ENCODE measurements at places on chromosomes 4 and X. TPM values are rescaled to one million over a fixed set of nuclear protein-coding genes. Genes with fewer than 3 reads are reported as not detected.

USP17L18 gene
- total RNA-seq, result not detected

PRKG2 gene
- total RNA-seq, result 17.5 TPM

ADH7 gene
- total RNA-seq, result not detected

HSD17B13 gene
- total RNA-seq, result under 0.01 TPM

STPG2 gene
- total RNA-seq, result under 0.01 TPM

DDIT4L gene
- total RNA-seq, result 6.4 TPM

ARHGAP36 gene
- total RNA-seq, result not detected

PTPN13 gene
- 55.2 TPM for total RNA-seq

FGFBP1 gene
- total RNA-seq, result not detected

PARM1 gene
- 0.77 TPM for total RNA-seq

GEMIN8 gene
- total RNA-seq, result 20.1 TPM

TBX22 gene
- total RNA-seq, result not detected

- no peaks in the 10 kb centered on the region for H3K4me1 ChIP-seq
- H3K36me3 ChIP-seq, result no peaks in the 10 kb centered on the region
- no peak overlapping the region for H3K4me3 ChIP-seq
- H3K27me3 ChIP-seq, result no peaks in the 10 kb centered on the region
- DNase-seq, result no peak
Measured at GRCh38 chr4:70880739-70881138, 21.4 kb upstream of the MOB1B start.

DNA sequence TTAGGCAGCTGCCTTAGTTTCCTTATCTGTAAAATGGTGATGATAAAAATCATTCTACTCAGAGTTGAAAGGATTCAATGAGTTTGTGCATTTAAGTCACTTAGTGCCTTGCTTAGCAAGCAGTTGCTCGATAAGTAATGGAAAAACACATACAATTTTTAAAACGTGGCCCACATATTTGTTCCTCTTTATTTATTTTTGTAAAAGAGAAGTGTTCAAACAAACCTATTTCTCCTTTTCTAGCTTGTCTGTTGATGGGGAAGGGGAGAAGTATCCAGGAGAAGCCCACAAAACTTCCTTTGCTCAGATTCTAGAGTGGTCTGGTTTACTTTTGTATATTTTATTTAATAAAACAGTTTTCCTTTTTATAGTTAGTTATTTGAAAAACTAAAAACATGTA, 3.3 kb upstream of the HPGDS start:
- H3K27me3 ChIP-seq, result no peaks in the 10 kb centered on the region
- no peaks in the 10 kb centered on the region for H3K4me1 ChIP-seq
- H3K4me3 ChIP-seq, result no peak overlapping the region

GRCh38 chr4:46254788-46255187, 130.9 kb upstream of the GABRG1 start:
- DNase-seq, result peak; percentile 17
- no peak overlapping the region for H3K4me3 ChIP-seq
- no peak overlapping the region for H3K27ac ChIP-seq
- no peaks in the 10 kb centered on the region for H3K27me3 ChIP-seq

DNA sequence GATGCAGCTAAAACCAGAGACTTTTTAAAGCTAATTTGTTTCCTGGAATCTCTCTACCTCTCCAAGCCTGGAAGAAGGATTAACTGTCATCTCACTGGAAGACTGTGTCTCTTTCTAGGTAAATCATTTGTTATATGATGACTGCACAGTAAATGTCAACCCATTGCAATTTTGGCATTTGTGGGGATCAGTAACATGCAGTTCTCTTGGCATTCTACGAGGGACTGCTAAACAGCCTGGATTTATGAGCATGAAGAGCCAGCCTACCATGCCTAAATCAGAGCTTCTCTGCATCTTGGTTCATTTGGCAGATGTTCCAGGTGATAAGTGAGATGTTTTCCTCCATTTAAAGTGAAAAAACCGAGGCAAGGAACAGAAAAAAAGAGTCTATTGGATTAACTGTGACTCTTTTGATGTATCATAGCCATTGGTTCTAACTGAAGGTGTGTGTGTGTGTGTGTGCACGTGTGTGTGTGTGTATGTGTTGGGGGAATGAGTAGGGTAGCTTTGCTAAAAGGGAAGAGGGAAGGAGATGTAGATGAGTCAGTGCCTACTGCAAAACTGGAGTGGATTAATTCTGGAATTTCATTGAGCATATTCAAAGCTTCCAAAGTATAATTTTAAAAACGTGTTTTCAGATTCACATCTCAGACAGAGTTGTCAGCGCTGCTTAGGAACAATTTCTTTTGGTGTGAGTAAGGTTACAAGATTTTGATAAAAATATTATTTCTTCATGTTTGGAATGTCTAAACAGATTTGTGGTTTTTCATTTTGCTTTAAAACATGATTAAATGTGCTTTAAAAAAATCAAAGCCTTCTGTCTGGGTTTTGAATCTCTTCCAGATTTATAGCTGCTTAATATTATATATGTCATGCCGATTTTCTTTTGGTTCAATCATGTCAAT, 123.2 kb upstream of the LNX1 start:
- no peaks in the 10 kb centered on the region for H3K27me3 ChIP-seq
- H3K27ac ChIP-seq, result no peak overlapping the region
- DNase-seq, result peak; percentile 85

DNA sequence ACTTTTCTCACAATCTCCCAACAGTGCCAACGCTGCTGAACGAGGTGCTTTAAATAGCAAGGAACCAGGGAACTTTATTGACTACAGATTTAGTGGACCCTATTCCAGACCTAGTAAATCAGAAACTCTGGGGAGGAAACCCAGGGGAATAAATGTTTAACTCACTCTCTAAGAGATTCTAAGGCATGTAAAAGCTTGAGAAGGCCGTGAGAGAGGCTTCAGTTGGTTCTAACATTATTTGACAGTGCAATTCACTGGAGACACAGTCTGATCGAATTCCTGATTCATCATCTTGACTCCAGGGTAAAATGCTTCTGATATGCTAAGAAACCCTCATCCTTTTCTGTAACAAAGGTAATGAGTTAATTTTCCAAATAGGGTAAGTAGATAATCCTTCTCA, 494.4 kb downstream of the KCNIP4 start:
- H3K36me3 ChIP-seq, result no peaks in the 10 kb centered on the region
- H3K27ac ChIP-seq, result no peak overlapping the region
- no peak for DNase-seq
- H3K27me3 ChIP-seq, result no peaks in the 10 kb centered on the region
- H3K4me3 ChIP-seq, result no peak overlapping the region
- H3K4me1 ChIP-seq, result no peaks in the 10 kb centered on the region

DNA sequence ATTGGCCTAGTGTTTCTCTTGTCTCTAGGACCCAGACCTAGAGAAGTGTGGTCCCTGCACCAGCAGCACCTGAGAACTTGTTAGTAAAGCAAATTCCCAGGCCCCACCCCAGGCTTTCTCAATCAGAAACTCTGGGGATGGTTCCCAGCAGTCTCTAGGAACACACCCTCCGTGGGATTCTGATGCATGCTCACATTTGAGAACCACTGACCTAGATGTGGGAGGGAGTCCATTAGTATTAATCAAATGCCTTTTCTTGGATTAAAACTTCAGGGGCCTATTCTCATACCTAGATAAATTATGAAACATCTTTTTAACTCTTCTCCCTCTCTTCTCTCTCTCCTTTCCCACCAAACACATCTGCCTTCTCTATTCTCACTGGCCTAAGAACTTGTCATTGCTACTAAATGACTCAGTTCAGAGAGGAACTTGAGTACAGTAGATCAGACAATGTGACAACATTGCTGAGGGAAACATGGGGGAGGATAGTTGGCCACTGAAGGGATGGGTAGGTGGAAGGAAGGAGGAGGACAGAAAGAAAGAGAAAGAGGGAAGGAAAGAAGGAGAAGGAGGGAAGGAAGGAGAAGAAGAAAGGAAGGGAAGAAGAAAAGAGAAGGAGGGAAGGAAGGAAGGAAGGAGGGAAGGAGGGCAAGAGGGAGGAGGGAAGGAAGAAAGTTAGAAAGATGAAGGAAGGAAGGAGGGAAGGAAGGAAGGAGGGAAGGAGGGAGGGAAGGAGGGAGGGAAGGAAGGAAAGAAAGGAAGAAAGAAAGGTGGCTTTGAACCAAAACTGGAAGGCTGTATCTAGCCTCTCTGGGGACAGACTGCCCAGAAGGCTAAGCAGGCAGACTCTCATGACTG, 132.7 kb upstream of the MAP3K15 start:
- no peaks in the 10 kb centered on the region for H3K4me1 ChIP-seq
- no peaks in the 10 kb centered on the region for H3K27me3 ChIP-seq
- H3K4me3 ChIP-seq, result no peak overlapping the region
- no peaks in the 10 kb centered on the region for H3K36me3 ChIP-seq
- DNase-seq, result no peak
- no peak overlapping the region for H3K27ac ChIP-seq

- H3K4me1 ChIP-seq, result no peaks in the 10 kb centered on the region
- no peak overlapping the region for H3K27ac ChIP-seq
- H3K36me3 ChIP-seq, result no peaks in the 10 kb centered on the region
Measured at GRCh38 chrX:39144323-39144722, 343.1 kb downstream of the MID1IP1 start.

- no peaks in the 10 kb centered on the region for H3K27me3 ChIP-seq
- H3K4me1 ChIP-seq, result no peaks in the 10 kb centered on the region
- H3K36me3 ChIP-seq, result no peaks in the 10 kb centered on the region
- no peak for DNase-seq
Measured at GRCh38 chrX:52359614-52360232, 9.1 kb upstream of the XAGE2 start.

DNA sequence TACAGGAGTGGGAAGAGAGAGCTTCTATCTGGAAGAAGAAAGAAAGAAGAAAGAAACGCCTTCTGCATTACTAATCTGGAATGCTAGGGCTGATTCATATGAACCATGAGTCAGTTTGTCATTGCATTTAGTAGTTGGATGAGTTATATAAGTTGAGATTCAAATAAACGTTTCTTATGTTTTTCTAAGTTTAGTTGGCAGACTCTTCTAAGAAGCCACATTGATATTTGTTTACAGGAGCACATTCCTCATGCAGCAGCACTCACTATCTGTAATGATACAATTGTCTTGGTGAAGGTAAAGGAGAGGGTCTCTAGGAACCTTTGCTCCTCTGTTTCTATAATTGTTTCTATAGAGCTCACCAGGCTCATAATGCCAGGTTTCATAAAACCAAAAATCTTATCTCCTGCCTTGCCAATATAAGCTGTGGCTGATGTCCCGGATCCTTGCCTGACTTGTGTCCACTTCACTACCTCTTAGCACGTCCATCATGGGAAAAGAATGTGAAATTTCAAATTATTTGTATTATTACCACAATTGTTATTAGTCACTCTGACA, 39.5 kb downstream of the HOPX start:
- DNase-seq, result peak; percentile 89
- H3K36me3 ChIP-seq, result no peaks in the 10 kb centered on the region
- H3K4me1 ChIP-seq, result peaks cover 10% of the 10 kb centered on the region
- peak overlapping the region; percentile 47 for H3K27ac ChIP-seq

DNA sequence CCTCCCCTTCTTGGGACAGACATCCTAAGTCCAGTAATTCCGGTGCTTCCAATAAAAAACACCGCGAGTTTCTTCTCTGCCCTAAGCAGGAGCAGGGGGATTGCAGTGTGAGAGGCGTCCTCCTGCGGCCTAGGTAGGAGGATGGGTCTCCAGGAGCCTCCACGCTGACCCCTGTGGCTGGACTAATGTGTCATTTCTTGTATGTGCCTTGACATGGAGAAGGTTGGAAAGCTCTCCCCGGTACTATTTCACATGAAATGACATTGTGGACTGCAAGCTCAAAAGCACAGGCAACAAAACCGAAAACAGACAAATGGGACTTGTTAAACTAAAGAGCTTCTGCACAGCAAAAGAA, 66.6 kb upstream of the ENPP6 start:
- H3K36me3 ChIP-seq, result no peaks in the 10 kb centered on the region
- H3K27ac ChIP-seq, result no peak overlapping the region
- no peak overlapping the region for H3K4me3 ChIP-seq
- DNase-seq, result no peak

DNA sequence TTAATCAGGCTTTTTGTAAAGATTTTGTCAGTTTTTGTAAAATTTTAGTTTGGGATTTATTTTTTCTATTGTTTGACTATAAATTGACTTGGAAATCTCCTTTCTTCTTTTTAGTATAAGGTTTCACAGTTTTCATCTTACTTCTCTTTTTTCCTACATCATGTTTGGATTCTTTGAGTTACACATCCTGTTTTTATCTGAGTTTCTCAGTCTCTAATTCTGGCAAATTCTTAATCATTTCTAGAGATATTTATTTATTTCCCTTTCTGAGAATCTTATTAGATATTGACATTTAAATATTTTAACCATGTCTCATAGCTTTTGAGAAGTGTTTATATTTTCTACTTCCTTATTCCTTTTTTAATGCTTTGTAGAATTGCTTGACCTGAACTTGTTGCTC, 20.7 kb downstream of the USP53 start:
- H3K4me1 ChIP-seq, result peaks cover under 1% of the 10 kb centered on the region
- no peak overlapping the region for H3K4me3 ChIP-seq
- no peak overlapping the region for H3K27ac ChIP-seq

GRCh38 chrX:104351173-104351769, 96.5 kb upstream of the ESX1 start:
- no peak overlapping the region for H3K4me3 ChIP-seq
- peak; percentile 86 for DNase-seq
- no peaks in the 10 kb centered on the region for H3K4me1 ChIP-seq
- H3K27ac ChIP-seq, result no peak overlapping the region
- H3K36me3 ChIP-seq, result no peaks in the 10 kb centered on the region

- H3K27ac ChIP-seq, result no peak overlapping the region
- no peaks in the 10 kb centered on the region for H3K36me3 ChIP-seq
- no peak overlapping the region for H3K4me3 ChIP-seq
- no peaks in the 10 kb centered on the region for H3K4me1 ChIP-seq
Measured at GRCh38 chr4:76383001-76383400, 37.9 kb downstream of the CCDC158 start.

GRCh38 chrX:46662188-46662958, 88.8 kb downstream of the CHST7 start:
- no peaks in the 10 kb centered on the region for H3K27me3 ChIP-seq
- H3K27ac ChIP-seq, result no peak overlapping the region
- no peaks in the 10 kb centered on the region for H3K4me1 ChIP-seq
- no peak for DNase-seq
- no peaks in the 10 kb centered on the region for H3K36me3 ChIP-seq

- no peaks in the 10 kb centered on the region for H3K36me3 ChIP-seq
- H3K27ac ChIP-seq, result no peak overlapping the region
- H3K4me1 ChIP-seq, result no peaks in the 10 kb centered on the region
- no peak overlapping the region for H3K4me3 ChIP-seq
Measured at GRCh38 chrX:148913971-148914370, 413.6 kb downstream of the AFF2 start.

- H3K4me3 ChIP-seq, result no peak overlapping the region
- no peaks in the 10 kb centered on the region for H3K36me3 ChIP-seq
- no peaks in the 10 kb centered on the region for H3K27me3 ChIP-seq
- peak; percentile 39 for DNase-seq
Measured at GRCh38 chrX:87338510-87338909, 179.1 kb upstream of the KLHL4 start.

GRCh38 chr4:71595576-71596108, 188.2 kb downstream of the GC start:
- no peaks in the 10 kb centered on the region for H3K27me3 ChIP-seq
- H3K27ac ChIP-seq, result no peak overlapping the region
- no peaks in the 10 kb centered on the region for H3K36me3 ChIP-seq
- H3K4me1 ChIP-seq, result no peaks in the 10 kb centered on the region
- peak; percentile 10 for DNase-seq

- no peak overlapping the region for H3K4me3 ChIP-seq
- no peaks in the 10 kb centered on the region for H3K36me3 ChIP-seq
- peaks cover 5% of the 10 kb centered on the region for H3K4me1 ChIP-seq
- H3K27me3 ChIP-seq, result no peaks in the 10 kb centered on the region
- peak; percentile 71 for DNase-seq
Measured at GRCh38 chr4:119314356-119314755, 7.6 kb downstream of the FABP2 start.

GRCh38 chrX:48002319-48002718, 1.5 kb downstream of the ZNF182 start:
- no peaks in the 10 kb centered on the region for H3K27me3 ChIP-seq
- no peaks in the 10 kb centered on the region for H3K4me1 ChIP-seq
- H3K36me3 ChIP-seq, result no peaks in the 10 kb centered on the region
